ENCODE measurements at places on chromosomes 13 and 19. TPM values are rescaled to one million over a fixed set of nuclear protein-coding genes. Genes with fewer than 3 reads are reported as not detected.

Gene GAMT
- 31.1 TPM for total RNA-seq

Gene MAST1
- 1.3 TPM for total RNA-seq

Gene SCAF1
- total RNA-seq, result 11.9 TPM

Gene ATXN8OS
- not detected for total RNA-seq

Gene VPS36
- 28.2 TPM for total RNA-seq
